Posterior vena cava (tissue), 2 donors: ENCODE measurements at places on chromosomes 12 and 14. TPM values are rescaled to one million over a fixed set of nuclear protein-coding genes. Genes with fewer than 3 reads are reported as not detected.

Gene PTPN21
- total RNA-seq, result 44.0 TPM

GRCh38 chr14:30624132-30624423 lies 2.0 kb downstream of the SCFD1 start:
- DNase-seq, result no peak

Gene SIX6
- not detected for total RNA-seq

DNA sequence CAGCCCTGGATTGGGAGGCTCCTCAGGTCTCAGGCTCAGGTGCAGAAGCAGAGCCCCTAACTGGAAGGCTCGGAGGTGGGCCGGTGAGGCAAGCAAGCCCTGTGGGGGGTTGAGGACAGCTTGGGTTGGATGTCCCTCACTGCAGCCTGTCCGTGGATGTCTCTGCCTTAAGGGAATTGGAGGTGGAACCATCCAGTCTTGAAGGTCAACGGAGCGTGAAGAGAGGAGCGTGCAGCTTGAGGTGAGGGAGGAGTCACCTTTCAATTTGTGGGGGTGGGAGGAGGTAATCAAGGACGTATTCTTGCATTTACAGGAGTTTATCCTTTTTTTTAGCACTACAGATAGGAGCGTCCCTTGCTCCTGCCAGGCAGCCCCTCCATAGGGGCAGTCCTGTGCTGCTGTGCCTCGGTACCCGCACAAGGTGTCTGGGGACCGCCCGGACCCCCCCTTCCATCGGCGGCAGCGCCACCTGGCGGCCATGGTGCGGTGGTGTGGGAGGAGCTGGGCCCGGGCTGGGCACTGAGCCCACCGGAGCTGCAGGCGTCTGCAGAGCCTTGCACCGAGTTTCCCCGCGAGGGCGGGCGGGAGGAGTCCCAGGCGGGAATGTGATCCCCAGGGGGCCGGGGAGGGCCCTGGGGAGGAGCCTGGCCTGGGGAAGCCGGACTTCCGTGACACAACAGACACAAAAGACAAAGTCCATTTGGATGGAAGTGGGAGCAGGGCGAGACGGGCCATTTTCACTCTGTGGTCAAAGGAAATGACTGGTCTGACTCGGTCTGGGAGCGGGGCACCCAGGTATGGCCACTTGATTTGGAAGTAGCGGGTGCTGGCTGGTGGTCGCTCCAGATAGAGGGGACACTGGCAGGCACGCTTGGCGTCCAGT lies 864 bp downstream of the DNAJC22 start:
- DNase-seq, result peak; percentile 91

Gene GLS2
- 0.69 TPM for total RNA-seq

GRCh38 chr12:19131025-19131444 lies 1.5 kb downstream of the PLEKHA5 start:
- DNase-seq, result no peak

GRCh38 chr12:40241741-40242140 lies 16.9 kb downstream of the LRRK2 start:
- DNase-seq, result no peak

- DNase-seq, result no peak
These were observed 11.5 kb upstream of the IL22 start for GRCh38 chr12:68264857-68265256.

Gene ASB2
- total RNA-seq, result 66.5 TPM

DNA sequence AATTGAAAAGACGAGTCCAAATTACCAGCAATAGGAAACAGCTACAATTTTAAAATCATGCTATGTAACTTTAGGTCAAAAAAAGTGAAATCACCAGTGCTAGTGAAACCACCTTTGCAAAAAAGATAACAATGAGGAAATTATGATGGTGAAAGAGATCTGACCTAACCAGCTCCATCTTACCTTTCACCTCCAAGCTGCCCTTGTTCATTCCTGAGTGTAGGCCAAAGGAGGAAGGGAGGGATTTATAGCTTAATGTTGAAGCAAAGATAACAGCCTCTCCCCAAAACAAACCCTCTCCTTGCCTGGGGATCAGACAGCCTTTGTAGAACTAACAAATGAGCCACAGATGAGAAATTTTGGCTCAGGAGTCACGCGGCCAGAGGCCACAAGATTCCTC lies 83.2 kb upstream of the EIF5 start:
- no peak for DNase-seq

DNA sequence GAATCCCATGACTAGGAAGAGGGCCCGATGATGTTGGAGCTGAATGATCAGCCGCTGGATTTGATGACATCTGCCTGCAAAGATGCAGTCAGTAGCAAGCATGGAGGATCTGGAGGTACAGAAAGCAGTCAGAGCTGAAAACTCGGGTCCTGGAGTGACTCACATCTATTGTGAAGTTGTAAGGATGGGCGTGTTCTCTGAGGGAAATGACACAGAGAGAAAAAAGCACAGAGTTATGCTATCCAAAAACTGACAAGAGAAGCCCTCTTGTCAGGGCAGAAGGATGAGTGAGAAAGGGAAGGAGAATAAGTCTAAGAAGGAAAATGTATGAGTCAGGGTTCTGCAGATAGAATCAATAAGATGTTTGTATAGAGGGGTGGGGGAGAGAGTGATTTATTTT lies 380.4 kb upstream of the CCDC196 start:
- DNase-seq, result no peak

Gene TC2N
- 28.3 TPM for total RNA-seq

DNA sequence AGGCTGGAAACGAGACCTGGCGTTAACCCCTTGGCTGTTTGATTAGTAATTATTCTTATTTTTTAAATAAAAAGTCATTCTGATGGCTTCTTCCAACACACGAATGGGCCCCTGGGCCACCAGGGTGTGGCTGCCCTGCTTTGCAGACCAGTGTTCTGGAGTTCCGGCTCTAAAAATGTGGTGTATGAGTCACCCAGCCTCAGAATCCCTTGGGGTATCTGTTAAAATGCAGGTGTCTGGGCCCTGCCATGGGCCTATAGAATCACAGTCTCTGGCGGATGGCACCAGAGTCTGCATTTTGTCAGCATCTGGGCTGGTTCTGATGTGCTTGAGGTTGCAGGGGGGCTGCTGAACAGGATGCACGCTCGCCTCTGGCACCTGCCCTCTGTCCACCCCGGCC lies 2.5 kb upstream of the PSMC1 start:
- no peak for DNase-seq

GRCh38 chr12:116123451-116124258 lies 153.8 kb downstream of the MED13L start:
- no peak for DNase-seq

- DNase-seq, result peak; percentile 89
These were observed 7.6 kb upstream of the PFDN5 start for GRCh38 chr12:53287741-53288216.

- no peak for DNase-seq
These were observed 274.9 kb upstream of the DIO3 start for GRCh38 chr14:101286271-101287018.

DNA sequence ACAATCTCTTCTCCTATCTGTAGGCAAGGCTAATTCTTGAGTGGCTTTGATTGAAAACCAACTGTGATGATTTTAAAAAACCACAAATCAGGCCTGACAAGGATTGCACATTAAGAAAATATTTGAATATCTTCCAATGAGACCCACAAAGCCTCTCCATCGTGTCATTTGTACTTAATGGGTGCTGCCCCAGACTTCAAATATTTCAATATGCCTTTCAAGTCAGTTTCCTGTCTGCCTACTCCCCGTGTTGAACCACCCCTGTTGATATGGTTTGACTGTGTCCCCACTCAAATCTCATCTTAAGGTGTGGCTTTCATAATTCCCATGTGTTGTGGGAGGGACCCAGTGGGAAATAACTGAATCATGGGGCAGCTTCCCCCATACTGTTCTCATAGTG lies 159.7 kb upstream of the EGLN3 start:
- no peak for DNase-seq

DNA sequence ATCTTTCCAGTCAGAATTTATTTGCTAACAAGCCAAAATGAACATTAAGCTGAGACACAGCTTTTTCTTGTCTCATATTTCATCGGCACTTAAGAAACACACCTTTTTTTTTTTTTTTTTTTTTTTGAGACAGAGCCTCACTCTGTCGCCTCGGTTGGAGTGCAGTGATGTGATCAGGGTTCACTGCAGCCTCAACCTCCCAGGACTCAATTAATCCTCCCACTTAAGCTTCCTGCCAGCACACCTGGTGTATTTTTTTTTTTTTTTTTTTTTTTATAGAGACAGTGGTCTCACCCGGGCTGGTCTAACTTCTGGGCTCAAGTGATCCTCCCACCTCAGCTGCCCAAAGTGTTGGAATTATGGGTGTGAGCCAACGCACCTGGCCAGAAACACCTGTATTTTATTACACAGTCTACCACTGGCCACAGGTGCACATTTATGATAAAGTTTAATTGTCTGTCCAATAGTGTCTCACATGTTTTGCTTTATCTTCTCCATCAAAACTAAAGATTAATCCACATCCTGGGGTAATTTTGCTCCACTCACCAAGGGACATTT lies 62.7 kb downstream of the C2CD5 start:
- no peak for DNase-seq

DNA sequence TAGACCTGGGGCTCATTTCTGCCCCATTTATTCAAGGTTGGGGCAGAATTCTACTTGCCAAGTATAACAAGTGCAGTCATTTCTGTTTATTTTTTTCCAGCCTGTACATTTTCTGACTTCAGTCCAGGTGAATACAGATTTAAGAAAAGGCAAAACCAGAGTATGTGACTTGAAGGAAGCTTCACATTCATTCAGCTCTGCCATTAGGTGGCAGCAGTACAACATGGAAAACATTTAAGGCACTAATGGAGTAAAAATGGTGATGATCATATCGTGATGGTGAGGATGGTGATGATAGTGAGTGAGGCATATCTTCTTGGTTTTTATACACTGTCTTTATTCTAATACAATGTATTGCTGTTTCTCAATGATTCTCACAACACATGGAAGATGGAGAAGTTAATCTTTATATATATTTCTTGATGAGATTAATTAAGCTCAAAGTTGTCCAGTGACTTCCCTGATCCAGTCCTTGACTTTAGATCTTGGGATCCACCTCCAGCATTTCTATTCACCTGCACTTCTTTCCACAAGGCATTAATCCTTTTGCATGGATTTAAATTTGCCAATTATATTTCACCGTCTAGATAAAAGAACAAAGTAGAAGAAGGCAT lies 176.7 kb upstream of the SEL1L start:
- DNase-seq, result no peak

- DNase-seq, result no peak
These were observed 16.5 kb upstream of the NOXRED1 start for GRCh38 chr14:77439861-77440260.

GRCh38 chr12:87931812-87932211 lies 97.4 kb downstream of the C12orf50 start:
- no peak for DNase-seq

DNA sequence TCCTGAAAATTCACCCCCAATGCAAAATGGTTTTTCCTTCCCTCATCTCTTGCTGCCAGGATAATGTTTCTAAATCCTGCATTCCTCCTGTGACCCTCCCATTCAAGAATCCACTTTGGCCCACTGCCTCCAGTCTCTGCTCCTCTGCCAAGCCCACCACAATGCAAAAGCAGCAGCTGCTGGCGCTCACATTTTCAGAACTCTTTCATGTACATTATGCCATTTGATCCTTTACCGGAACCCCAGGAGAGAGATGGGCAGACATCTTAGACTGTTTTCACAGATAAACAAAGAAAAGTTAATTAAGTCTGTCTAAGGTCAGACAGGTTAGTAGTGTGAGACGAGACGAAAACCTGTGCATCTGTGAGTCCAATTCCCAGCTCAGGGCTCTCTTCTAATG lies 12.9 kb downstream of the LRIG3 start:
- DNase-seq, result no peak

DNA sequence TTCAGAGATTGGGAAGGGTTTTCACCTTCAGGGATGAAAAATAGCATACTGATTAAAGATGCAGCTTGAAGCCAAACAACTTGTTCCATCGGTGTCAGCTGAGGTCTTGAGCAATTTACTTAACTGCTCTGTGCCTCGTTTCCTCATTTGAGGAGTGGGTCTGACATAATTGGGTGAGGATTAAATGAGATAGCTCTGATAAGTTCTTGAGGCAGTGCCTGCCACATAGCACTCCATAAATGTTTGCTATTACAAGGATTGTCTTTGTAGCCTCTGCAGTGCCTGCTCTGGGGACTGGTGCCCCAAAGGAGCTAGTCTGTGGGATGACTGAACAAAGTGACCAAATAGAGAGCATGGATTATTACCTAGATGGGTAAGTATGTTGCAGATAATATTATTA lies 50.6 kb downstream of the ATP23 start:
- no peak for DNase-seq

- no peak for DNase-seq
These were observed 298.5 kb downstream of the ERC1 start for GRCh38 chr12:1289371-1290155.

Gene OSGEP
- 24.4 TPM for total RNA-seq

Gene AQP6
- total RNA-seq, result not detected

- no peak for DNase-seq
These were observed 10.8 kb downstream of the PIGH start for GRCh38 chr14:67589204-67589770.

GRCh38 chr14:94180655-94181271 lies 6.6 kb downstream of the PPP4R4 start:
- DNase-seq, result no peak

GRCh38 chr14:78023112-78023511 lies 147.1 kb upstream of the NRXN3 start:
- no peak for DNase-seq

- no peak for DNase-seq
These were observed 36.8 kb downstream of the CCDC88C start for GRCh38 chr14:91380610-91381371.

- DNase-seq, result peak; percentile 81
These were observed 40.9 kb upstream of the SMUG1 start for GRCh38 chr12:54229624-54230212.

Gene MDGA2
- total RNA-seq, result 0.37 TPM

GRCh38 chr12:56042843-56043242 lies 1.1 kb downstream of the RPS26 start:
- DNase-seq, result no peak

DNA sequence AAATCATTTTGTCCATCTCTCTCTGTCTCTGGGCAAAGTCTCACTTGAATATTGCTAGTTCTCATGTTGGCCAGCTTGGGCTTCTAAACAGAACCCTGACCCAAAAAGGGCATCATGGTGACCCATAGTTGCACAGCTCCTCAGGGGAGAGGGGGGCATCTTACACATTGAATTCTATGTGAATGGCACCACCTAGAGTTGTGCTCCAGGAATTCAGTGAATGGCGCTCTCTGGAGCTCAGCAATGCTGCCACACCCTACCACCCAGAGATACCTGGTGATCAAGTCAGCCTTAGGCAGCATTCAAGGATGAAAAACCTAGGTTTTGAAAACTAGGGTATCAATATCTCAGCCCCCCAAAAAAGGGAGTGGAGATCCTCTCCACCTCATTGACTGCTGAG lies 50.6 kb downstream of the SMUG1 start:
- no peak for DNase-seq

DNA sequence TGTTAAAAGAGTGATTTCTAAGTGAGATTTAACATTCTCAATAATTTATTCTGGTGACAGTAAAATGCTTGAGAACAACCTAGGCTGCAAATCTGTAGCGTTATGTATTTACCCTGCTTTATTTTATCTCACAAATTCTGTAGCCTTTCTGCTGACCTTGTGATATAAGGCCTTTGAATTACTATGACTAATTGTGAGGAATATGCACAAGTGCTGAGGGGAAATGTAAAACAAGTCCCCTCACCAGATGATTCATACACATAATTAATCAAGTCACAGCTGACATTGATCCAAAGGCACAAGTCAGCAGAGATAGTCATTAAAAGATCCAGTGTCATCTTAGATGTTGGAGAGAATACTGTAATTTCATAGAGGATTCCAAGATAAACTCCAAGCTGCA lies 992.7 kb upstream of the USP15 start:
- DNase-seq, result no peak

- no peak for DNase-seq
These were observed 39.2 kb downstream of the ZFP36L1 start for GRCh38 chr14:68753690-68754089.

- DNase-seq, result no peak
These were observed 852.4 kb upstream of the MDGA2 start for GRCh38 chr14:48527832-48528231.
